ENCODE measurements at places on chromosomes 3 and 15.

DNA sequence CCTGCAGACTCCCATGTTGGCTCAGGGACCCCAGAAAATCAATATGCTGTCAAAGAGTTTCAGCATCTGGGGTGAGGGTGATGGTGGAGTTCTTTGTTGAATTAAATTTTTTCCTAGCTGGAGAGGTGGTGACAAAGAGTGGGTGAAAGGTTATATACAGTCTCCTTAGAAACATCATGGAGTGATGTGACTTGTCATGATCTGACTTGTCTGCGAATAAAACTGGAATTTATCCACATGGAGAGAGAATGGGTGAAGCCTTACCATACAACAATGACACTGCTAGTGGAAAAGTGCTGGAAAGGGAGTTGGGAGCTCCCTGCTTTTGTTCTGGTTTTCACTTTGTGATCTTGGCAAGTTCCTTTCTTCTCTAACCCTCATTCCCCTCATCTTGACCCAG is 75.0 kb downstream of the ARNT2 start:
- no peak for DNase-seq

- no peak for DNase-seq
These were observed 14.5 kb downstream of the C3orf20 start for GRCh38 chr3:14689247-14689980.

GRCh38 chr15:92822216-92823144 is 77.6 kb upstream of the CHD2 start:
- DNase-seq: no peak

DNA sequence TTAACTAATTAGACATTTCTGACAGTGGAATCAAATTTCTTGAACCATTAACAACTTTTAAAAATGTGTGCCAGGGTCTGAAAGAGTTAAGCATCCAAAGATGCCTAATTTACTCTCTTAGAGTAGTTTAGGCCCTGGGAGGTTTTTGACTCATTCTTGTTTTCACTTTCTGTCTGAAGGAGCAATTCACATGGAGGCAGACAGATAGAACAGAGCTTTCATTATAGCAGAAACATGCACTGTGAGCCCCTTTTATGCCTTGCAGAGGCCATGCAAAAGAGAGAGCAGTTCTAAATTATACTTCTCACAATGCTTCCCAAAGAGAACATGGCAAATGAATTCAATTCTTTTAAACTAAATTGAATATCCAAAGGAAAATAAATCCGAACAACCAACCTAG is 554.8 kb downstream of the MFSD1 start:
- no peak for DNase-seq

DNA sequence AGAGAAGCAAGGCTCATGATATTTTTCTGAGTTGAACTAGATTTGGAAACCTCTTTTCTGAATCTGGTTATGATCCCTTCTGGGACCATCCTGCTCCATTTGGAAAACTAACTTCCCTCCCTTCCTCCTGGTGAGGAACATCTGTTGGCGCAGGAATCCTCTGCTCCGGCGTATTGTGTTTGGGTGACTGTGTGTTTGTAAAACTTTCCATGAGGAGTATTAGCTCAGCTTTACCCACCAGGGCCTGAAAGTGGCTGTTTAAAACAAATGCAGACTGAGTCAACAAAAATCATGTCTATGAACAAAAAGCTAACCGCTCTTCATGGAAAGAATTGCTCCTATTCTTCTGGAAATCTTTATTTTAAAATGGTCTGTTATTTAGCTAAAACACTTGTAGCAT is 17.7 kb downstream of the STARD9 start:
- no peak for DNase-seq

DNA sequence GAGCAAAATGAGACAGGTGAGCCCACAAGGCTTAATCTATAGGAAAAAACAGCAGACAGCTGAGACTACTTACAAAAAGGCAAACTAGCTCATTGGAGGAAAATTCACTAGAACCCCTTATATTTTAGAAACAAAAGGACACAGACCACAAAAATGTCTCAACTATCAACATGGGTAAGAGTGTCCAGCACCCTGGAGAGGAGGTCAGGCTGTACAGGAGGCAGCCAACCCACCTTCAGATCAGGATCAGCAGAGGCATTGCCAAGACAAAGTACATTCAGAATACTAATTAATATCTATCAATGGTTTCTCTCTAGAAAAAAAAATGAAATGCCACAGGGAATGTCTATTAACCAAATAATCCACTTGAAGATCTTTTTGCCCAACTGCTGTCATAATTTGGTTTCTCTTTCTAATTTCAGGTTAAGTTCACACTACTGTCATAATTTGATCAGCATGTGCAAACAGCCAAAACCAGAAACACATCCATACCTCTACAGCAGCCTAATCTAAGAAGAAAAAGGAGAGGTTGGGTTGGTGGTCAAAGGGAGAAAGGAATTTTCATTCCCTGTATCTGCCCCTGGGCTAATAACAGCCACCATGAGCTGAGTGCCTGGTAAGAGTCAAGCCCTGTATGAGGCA is 26.0 kb upstream of the THBS1 start:
- no peak for DNase-seq

GRCh38 chr3:105944276-105944675 is 75.5 kb upstream of the CBLB start:
- no peak for DNase-seq

- no peak for DNase-seq
These were observed 14.0 kb upstream of the SSUH2 start for GRCh38 chr3:8658306-8659212.

GRCh38 chr15:42073418-42073817 is 20.9 kb downstream of the PLA2G4D start:
- DNase-seq: no peak

GRCh38 chr15:41813426-41813825 is 14.5 kb upstream of the JMJD7 start:
- DNase-seq: no peak

DNA sequence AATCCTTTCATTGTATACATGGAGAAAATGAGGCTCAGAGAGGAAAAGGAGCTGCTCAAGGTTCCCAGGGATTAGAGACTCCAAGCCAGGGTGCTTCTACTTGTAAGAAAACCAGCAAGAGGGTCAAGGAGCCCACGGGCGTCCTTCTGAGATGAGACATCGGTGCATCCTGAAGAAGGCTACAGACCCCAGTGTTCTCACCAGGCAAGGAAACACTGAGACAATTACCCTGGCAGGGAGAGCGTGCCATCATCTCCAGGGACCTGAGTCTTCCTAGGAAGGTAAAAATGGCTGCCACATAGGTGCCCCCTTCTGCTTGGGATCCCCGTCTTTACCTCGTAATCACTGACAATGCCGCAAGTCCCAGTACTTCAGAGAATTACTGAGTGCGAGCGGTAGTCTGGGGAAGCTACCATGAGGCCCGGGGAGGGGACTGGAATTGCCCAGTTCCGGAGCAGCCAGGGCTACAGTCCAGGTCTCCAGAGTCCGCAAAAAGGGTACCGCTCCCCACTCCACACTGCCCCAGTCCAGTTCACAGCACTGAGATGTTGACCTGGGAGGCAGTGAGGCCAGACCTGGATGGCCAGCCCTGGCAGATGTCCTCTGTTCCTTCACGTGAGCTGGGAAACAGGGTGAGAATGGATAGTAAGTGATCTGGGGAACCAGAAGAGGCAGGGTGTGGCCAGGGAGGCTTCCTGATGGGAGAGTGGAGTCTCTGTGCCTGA is 164.7 kb upstream of the SMAD3 start:
- no peak for DNase-seq
